Activated CD4-positive, alpha-beta T cell treated with anti-CD3 and anti-CD28 coated beads for 24 hours (primary cell): ENCODE measurements at places on chromosomes 11 and 22.
A peak's percentile ranks its signal among the peaks of the same experiment; 100 is the strongest.

GRCh38 chr11:8222820-8223512 is 40.7 kb downstream of the LMO1 start:
- no peak for DNase-seq

DNA sequence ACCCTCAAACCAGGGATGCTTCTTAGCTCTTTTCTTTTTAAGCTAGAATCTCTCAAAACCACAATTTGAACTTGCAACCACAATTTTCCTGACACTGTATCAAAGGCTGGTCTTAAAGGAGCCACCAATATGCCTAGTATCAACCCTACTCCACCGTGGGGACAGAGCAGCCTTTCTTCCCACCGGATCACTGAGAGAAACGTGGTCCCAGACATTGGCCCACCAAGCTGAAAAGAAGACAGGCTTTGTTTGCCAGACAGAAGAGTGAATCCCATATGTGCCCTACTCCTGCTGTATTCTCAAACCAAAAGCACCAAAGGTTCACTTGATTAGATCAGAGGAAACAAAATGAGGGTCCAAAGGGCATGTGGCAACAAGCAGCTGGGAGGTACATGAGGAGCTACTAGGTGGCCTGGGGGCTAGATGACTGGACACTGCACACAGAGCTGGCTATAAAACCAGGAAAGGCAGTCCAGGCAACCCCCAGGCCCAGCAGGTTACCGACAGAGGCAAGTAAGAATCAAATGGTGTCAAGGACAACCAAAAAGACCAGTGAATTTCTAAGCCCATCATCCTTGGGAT is 3.6 kb upstream of the VWCE start:
- no peak for DNase-seq

GRCh38 chr11:14258221-14258935 is 100.6 kb downstream of the RRAS2 start:
- DNase-seq = no peak

- DNase-seq = no peak
Measured at GRCh38 chr11:47271961-47272661, 2.2 kb downstream of the MADD start.

- peak; percentile 13 for DNase-seq
Measured at GRCh38 chr22:49789289-49790141, 38.2 kb downstream of the BRD1 start.

DNA sequence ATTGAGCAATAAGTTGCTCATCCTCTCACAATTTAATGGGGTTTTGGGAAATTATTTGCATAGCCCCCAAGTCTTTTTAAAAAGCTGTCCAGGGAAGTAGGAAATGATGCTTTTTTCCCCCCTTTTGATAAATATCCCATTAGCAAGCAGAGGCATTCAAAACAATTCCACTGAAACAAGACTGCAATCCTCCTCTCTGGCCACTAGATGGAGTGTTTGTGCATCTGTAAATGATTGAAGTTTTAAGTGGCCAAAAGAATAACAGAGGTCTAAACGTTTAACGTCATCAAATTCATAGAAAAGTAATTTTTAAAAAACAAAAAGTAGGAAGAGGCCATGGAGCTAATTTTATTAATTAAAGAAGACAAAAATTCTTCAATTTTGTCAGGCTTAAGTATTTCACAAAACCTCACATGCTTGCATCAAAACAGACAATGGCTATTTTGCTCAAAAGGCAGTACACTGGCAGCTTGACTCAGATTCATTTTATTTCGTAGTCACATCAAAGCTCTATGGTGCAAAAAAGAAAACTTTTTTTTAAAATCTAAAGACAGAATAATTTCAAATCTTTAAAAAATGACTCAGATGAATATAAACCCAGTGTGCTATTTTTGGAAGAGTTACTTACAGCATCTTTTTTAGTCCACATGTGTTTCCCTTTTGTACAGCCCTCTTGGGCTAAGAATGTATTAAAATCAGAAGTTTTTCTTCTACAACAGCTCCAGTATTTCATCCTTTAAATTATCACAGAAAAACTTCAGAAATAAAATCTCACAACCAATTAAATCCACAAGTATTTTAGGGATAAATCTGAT is 17.8 kb downstream of the CHORDC1 start:
- no peak for DNase-seq

DNA sequence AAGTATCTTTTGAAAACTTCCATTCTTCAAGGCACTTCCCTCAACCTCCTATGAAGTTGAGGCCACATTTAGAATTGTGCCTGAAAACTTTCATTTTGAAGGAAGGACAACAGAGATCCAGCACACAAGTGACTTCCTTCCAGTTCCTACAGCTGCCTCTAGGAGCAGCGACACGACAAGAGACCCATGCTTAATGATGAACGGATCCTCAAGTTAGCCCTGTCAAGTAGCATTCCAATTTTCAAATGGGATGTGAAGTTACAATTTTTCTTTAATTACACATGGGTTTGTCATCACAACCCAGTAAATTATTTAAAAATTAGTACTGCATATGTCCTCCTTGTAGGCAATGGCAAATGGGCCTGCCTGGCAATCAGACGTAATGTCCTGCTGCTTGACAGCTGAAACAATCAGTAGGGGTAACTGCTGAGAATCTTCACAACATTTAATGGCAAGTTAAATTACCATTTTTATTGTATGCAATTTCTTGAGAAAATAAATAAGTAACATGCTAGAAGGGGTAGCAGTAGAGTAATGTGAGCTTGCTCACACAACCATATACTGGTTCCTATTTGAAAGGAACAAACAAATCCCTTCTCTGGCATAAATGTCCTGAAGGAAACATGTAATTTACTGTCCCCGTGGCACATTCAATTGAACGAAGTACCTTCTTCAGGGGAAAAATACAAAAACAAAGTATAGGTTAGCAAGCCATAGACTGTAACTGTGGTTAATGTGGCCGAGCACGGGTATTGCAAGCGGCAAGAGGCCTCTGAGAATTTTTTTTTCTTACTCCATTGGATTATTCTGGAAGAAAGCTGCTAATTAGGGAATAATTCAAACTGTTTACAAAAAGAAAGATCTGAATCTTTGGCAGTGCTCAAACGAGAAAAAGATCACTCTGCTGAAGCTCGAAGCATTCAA is 288.3 kb downstream of the CADM1 start:
- no peak for DNase-seq

DNA sequence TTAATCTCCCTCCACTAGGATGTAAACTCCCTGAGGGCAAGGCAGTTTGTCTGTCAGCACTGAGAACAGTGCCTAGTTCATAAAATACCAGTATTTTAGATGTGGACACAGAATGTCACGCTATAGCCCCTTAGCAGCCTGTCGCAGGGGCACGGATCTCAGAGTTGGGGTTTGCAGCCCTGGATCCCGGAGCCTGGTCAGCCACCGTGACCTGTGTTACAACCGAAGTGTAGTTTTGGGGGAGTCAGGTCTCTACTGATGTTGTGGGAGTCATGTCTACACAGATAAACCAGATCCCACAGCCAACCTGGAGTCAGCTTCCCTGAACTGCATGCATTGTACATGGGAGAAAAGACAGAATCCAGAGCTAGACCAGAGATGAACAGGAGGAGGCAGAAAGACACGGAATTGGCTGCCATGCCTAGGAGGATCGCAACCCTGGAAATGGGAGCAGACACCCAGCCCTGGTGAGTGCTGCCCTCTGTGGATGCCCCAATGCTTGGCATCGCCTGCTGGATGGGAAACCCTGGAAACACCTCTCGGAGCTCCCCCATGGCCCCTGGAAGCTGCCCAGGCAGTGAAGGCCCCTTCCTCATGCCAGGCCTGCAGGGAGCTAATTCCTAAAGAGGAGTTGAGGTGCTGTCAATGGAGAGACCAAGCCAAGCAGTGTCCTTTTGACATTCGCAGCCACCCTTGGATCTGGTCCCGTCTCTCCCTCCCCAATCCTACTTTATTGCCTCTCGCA is 851.3 kb downstream of the TBC1D22A start:
- no peak for DNase-seq

DNA sequence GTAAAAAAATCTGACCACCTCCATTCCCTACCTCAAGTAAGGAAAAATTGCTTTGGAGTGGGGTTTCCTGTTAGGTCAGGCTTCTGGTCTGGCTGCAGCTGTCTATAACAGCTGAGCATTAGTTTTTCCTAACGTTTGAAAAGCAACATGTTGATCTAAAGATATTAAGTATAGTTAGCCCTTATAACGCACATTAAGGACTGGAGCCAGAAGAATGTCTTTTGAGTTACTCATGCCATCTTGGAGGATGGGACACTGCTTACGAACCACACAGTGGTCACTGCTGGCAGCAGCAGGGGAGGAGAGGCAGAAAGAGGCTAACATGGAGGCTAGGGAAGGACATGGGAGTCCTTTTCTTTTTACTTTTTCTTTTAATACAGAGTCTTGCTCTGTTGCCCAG is 44.1 kb upstream of the GDPD4 start:
- no peak for DNase-seq

- DNase-seq = no peak
Measured at GRCh38 chr22:47837703-47838102, 1075.3 kb downstream of the TBC1D22A start.

DNA sequence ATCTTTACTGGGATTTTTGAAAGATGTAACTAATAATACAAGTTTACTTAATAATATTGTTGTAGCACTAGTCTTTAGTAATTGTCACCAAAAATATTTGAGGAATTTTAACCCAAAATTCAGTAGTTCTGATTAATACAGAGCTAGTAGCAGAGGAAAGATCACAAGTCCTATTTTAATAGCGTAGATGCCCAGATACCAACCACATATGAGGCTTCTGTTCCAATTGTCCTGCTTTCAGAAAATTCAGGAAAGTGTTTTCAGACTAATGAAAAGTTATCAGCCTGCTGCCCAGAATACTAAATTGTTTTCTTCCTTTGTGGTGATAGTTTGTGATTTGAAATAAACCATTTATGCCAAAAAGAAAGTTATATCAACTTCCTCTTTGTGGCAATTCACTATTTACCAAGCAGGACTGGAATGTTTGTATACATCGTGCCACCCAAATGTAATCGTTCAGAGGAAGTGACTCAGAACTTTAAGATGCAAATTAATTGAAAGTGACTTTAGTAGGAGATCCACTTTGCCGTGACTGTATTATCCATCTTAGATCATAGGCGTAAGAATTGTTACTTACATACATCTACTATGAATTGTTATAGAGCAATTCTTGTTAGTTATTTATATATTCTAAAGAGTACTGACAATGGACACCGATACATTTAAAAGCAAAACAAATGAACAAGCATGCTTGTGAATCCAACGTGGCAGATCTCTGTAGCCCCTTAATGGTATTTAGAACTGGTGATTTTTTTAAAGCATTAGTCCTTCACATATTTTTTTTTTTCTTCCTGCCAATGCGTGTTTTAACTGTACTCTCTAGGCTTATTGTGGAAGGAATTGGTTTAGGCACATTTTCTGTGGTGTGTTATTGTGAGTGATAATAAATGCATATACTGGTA is 231.0 kb downstream of the DDX10 start:
- DNase-seq = no peak

GRCh38 chr11:32531528-32531927 is 52.1 kb upstream of the EIF3M start:
- DNase-seq = no peak

DNA sequence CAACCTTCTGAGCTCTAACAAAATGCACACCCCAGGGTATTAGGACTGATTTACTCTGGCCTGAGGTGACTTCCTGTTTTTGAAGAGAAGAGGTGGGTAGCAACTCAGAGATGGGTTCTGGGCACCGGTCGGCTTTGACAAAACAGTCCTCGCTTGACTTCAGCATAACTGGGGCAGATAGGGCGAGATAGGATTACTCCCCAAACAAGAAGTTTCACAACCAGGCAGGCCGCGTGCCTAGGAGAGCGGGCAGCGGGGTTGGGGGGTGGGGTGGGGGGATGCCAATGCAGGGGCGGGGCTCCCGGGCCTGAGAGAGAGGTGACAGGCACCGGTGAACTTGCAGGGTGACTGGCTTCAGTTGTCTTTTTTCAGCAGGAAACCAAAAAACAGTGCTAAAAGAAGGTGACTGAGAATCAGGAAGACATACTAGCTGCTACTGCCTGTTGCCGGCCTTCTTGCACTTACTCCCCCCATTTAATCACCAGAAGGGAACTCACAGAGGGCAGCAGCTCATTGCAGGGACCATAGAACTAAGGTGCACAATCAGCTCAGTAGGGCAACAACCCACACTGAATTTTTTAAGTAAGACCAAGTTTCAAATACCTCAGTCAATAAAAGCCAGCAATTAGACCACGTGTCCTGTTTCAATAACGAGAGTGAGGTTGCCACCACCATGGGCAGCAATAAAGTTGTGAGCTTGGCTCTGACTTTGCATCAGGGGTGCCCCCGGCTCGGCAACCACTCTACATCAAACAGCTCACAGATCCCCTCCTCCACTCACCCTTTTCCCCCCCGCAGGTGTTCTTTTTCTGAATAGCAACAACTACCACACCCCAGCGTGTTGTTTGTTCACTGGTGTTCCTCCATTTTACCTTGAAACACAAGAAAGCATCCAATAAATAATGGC is 37.2 kb upstream of the ETS1 start:
- DNase-seq = peak; percentile 32

- DNase-seq = no peak
Measured at GRCh38 chr22:47112994-47113852, 350.8 kb downstream of the TBC1D22A start.

DNA sequence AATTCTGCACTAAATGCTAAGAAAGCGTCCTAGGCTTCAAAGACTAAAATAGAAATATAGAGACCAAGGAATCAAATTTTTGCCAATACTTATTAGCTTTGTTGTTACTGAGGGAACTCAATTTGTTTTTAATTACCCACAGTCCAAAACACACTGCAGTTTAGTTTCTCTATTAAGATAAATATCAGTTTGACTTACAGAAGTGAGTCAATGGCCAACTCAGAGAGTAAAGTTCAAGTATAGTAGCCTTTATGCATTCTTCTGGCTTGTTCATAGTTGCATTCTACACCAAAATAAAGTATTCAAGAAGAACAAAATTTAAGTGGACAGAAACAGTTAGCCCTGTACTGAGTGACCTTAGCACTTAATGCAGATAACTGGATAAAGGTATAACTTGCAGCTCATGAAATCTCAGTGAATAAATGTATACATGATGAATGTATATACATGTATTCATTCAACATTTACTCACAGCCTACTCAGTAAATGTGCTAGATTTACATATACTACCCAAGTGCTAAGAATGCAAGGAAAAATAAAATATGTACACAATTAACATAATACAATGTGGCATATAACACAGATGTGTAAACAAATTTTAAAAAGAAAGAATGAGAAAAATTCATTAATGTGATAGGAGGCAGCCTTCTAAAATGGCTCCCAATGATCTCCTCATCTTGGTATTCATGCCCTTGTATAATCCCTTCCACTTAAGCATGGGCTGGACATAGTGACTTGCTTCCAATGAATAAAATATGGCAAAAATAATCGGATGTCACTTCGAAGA is 9.7 kb upstream of the RNF141 start:
- no peak for DNase-seq

GRCh38 chr11:122627745-122628144 is 27.8 kb upstream of the UBASH3B start:
- DNase-seq = no peak

- DNase-seq = no peak
Measured at GRCh38 chr11:96506953-96507354, 117.1 kb downstream of the JRKL start.

DNA sequence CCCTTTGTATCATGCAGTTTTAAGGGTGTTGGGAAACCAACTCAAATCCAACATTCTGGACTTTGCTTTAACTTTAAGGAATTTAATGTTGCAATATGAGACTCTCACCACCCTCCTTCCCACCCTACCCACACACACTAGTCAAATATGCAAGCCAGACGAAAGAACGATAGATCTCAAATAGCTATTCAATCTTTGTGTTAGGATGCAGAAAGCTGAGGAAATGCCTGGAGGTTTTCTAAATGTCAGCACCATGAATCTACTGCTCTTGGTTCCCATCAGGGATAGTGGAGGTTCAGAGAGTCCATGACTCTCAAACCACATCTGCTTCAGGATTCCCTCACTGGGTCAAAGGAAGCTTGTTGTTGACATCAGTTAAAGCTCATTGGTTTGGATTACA is 33.7 kb downstream of the EXPH5 start:
- no peak for DNase-seq
